ENCODE measurements at places on chromosomes 2 and 18. TPM values are rescaled to one million over a fixed set of nuclear protein-coding genes. Genes with fewer than 3 reads are reported as not detected.

The MAT2A gene
- 196 TPM for total RNA-seq

The SERPINB3 gene
- not detected for total RNA-seq

The STARD6 gene
- not detected for total RNA-seq

The ZBTB7C gene
- 0.95 TPM for total RNA-seq

DNA sequence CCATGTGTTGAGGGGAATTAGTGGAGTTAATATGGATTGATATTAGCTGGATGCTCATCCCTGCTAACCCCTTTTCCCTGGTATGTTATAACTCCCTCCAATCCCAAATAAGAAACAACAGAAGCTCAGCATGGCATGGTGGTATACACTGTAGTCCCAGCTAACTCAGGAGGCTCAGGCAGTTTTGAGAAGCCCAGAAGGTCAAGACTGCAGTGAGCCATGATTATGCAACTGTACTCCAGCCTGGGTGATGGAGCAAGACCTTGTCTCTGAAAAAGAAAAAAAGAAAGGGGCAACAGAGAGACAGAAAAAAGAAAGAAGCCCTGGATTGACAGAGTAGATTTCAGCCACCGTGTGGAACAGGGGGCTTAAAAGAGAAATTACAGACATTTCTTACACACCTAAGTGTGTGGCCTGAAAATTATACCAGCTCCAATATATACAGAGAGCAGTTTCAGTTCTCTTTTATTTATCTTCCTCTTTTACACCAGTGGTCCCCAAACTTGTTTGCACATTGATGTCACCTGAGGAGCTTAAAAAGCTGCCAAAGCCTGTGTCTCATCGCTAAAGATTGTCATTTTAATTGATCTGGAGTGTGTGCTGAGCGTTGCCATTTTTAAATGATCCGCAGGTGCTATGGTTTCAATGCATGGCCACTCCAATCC lies 203.6 kb downstream of the UBE2E3 start:
- no peak overlapping the region for H3K4me3 ChIP-seq
- peaks cover 35% of the 10 kb centered on the region for H3K36me3 ChIP-seq
- DNase-seq = no peak
- no peak overlapping the region for H3K27ac ChIP-seq
- peaks cover 41% of the 10 kb centered on the region for H3K4me1 ChIP-seq
- H3K27me3 ChIP-seq = no peaks in the 10 kb centered on the region

GRCh38 chr2:21155365-21156136 lies 31.8 kb downstream of the TDRD15 start:
- H3K36me3 ChIP-seq = no peaks in the 10 kb centered on the region
- H3K4me1 ChIP-seq = no peaks in the 10 kb centered on the region
- no peak for DNase-seq

GRCh38 chr2:183495079-183495478 lies 370.8 kb downstream of the NUP35 start:
- DNase-seq = no peak
- no peak overlapping the region for H3K27ac ChIP-seq
- H3K4me1 ChIP-seq = no peaks in the 10 kb centered on the region

- no peaks in the 10 kb centered on the region for H3K36me3 ChIP-seq
- no peak overlapping the region for H3K27ac ChIP-seq
- no peak overlapping the region for H3K4me3 ChIP-seq
- no peak for DNase-seq
- peaks cover 30% of the 10 kb centered on the region for H3K27me3 ChIP-seq
These were observed 2.8 kb upstream of the KLHL14 start for GRCh38 chr18:32775628-32776027.

DNA sequence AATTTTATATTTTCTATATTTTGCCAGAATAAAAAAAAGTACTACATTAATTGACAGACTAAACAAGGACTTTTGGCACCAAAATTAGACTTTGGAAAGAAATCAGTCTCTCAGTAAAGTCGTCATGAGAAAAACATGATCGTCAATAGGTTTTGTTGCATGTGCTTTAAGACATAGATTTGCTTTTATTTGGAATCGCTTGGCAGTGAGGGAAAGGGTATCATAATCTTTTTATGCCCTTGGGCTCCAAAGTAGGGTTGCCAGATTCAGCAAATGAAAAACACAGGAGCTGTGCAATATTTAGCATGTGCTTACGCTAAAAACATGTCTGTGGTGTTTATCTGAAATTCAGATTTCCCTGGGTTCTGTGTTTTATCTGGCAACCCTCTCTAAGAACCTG lies 177.6 kb downstream of the LAMA1 start:
- no peak for DNase-seq
- no peaks in the 10 kb centered on the region for H3K4me1 ChIP-seq
- H3K36me3 ChIP-seq = no peaks in the 10 kb centered on the region

- no peak for DNase-seq
- H3K4me3 ChIP-seq = no peak overlapping the region
- peaks cover 32% of the 10 kb centered on the region for H3K4me1 ChIP-seq
- no peak overlapping the region for H3K27ac ChIP-seq
- H3K36me3 ChIP-seq = peaks cover 31% of the 10 kb centered on the region
These were observed 62.8 kb downstream of the HDAC4 start for GRCh38 chr2:239337877-239338484.

DNA sequence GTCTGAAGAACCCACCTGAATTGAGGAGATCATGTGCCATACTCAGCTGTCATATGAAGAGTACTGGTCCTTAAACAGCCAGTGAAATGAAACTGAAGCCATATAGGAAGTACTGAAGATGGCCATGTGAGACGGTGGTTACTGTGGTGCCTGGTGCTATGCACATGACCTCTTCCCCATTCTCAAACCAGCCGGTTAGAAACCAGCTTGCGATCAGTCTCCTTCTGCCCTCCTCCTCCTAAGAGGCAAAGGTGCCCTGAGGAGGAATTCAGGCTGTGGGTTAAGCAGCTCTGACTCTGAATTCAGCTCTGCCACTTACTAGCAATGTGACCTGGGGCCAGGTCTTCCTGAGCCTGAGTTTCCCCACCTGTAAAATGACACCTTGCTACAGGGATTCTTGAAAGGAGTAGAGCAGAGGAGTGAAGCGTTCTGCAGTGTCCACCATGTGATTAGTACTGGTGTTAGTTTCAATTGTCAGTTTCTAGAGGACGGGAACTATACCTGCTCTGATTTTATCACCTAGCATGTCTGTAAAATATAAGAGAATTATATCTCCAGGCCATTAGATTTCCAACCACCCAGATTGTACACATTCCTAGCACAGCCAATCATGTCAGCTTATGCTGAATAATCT lies 5.1 kb downstream of the FECH start:
- no peaks in the 10 kb centered on the region for H3K27me3 ChIP-seq
- H3K4me3 ChIP-seq = no peak overlapping the region
- H3K27ac ChIP-seq = no peak overlapping the region
- peaks cover 32% of the 10 kb centered on the region for H3K4me1 ChIP-seq

GRCh38 chr2:158103411-158104012 lies 1.8 kb downstream of the UPP2 start:
- no peaks in the 10 kb centered on the region for H3K36me3 ChIP-seq
- H3K27ac ChIP-seq = no peak overlapping the region
- no peak for DNase-seq
- peaks cover 2% of the 10 kb centered on the region for H3K27me3 ChIP-seq
- no peak overlapping the region for H3K4me3 ChIP-seq

GRCh38 chr2:133390156-133390555 lies 178.1 kb downstream of the NCKAP5 start:
- H3K36me3 ChIP-seq = no peaks in the 10 kb centered on the region
- DNase-seq = no peak
- H3K27me3 ChIP-seq = no peaks in the 10 kb centered on the region
- H3K4me1 ChIP-seq = no peaks in the 10 kb centered on the region
- no peak overlapping the region for H3K27ac ChIP-seq

DNA sequence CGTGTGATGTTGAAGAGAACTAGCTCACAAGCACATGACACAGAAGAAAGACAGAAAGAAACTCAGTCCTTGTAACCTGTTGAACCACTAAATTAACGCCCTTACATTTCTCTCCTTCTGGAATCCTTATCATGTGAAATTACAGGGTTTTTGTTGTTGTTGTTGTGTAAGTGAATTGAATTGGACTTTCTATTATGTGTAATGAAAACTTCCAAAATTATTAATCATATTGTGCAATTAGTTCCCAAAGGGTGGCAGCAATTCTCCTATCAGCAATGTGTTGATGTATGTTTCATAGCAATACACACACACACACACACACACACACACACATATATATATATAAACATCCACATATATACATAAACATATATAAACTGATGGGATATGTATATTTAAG lies 402.2 kb upstream of the TCF4 start:
- DNase-seq = no peak
- H3K27me3 ChIP-seq = no peaks in the 10 kb centered on the region
- no peaks in the 10 kb centered on the region for H3K4me1 ChIP-seq
- no peak overlapping the region for H3K27ac ChIP-seq
- no peak overlapping the region for H3K4me3 ChIP-seq

DNA sequence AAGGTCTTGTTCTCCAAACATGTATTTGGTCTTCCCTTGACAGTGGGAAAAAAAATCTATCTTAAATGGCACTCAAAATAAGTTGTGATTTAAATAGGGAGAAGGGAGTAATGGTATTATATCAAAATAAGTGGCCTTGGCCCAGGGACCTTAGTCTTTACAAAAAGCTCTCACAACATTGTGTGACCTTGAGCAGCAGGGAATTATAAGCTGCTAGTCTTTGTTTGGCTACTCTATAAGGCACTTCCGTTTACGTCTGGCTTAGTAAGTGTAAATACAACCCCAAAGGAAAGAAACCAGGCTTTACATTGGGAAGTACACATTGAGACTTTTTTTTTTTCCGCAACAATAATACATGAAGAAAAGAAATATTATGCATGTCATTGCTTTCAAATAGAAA lies 734.0 kb upstream of the LINC00305 start:
- no peaks in the 10 kb centered on the region for H3K27me3 ChIP-seq
- H3K4me1 ChIP-seq = no peaks in the 10 kb centered on the region
- H3K4me3 ChIP-seq = no peak overlapping the region

DNA sequence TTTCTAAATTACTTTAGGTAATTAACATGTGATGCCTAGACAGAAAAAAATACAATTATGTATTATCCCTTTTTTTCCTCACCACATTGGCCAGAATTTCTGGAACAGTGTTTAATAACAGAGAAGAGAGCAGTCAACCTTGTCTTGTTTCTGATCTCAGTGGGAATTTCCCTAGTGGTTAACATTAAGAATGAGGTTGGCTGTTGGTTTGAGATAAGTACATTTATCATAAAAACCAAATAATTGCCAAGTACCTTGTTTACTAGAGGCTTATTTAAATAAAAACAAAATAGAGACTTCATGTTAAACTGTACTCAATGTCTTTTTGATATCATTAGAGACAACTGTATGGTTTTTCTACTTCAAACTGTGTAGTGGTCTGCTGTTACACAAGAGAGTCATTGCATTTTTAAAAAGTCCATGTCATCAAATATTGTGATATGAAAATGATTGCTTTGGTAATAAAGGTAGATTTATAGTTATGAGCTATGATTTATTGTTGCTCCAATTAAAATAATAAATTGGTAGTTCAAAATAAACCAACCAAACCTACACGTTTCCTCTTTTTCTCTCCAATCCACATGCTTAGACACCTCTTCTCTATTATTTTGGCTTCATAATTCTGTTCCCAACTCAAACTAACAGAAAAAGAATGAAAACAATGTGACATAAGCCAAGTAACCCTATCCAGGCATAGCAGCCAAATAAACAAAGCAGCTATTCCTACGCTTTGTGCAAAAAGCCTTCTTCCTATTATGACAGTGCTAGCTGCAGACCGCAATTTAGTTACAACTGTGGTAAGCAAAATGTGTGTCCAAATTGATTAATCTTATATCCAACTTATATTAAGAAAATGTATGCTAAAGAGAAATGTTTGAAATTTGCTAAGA lies 20.9 kb upstream of the TANK start:
- H3K27ac ChIP-seq = peak overlapping the region; percentile 80
- no peaks in the 10 kb centered on the region for H3K27me3 ChIP-seq
- no peak for DNase-seq

DNA sequence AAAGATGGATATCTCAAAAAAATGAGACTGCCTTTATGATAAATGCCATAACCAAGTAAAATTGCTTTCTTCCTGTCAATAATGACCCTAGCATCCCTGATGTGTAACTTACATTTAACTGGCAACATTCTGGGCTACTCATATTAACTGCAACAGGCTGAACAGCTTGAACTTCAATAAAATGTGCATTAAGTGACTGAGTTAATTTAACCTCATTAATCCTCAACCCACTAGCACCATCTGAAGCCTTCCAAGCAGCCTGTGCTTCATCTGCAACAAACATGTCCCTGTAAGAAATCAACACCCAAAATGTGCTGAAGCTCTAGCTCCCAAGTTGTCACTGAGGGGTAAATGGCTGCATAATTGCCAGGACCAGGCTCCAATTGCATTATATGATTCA lies 296.2 kb upstream of the ZC3H15 start:
- H3K4me3 ChIP-seq = no peak overlapping the region
- DNase-seq = no peak
- no peak overlapping the region for H3K27ac ChIP-seq
- no peaks in the 10 kb centered on the region for H3K4me1 ChIP-seq

- H3K4me1 ChIP-seq = peaks cover 11% of the 10 kb centered on the region
- H3K36me3 ChIP-seq = peaks cover 2% of the 10 kb centered on the region
- no peak overlapping the region for H3K27ac ChIP-seq
- H3K27me3 ChIP-seq = peaks cover 4% of the 10 kb centered on the region
These were observed 17.6 kb upstream of the DNER start for GRCh38 chr2:229731916-229732315.

DNA sequence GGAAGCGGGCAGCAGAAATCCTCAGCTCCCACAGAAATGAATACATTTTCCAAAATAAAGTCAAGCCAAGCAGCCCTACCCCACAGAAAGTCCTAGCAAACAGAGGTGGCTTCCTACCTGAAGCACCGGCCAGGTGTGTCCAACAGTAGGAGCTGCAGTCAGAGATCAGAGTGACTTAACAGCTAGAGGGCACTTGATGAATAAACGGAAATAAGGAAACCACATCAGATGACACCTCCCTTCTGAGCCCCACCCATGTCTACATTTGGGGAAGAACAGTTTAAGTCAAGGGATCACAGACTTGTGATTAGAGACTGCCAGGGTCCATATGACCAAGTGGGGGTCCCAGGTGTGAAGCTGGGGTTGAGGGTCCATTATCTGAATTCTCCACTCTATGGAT lies at the start of gene CXCR1:
CXCR1 (minus strand) TSS at position 172 of the 400 bp plus-strand sequence. CDS start 1,751 bp downstream, outside the sequence.
- H3K36me3 ChIP-seq = peaks cover 4% of the 10 kb centered on the region
- H3K4me1 ChIP-seq = peaks cover 36% of the 10 kb centered on the region
- H3K4me3 ChIP-seq = peak within 1 kb of the TSS; percentile 52
- peaks cover 38% of the 10 kb centered on the region for H3K27me3 ChIP-seq
- DNase-seq = peak; percentile 50
- peak within 1 kb of the TSS; percentile 65 for H3K27ac ChIP-seq

GRCh38 chr2:84939426-84940087 lies 31.4 kb upstream of the KCMF1 start:
- peak overlapping the region; percentile 98 for H3K27ac ChIP-seq
- no peaks in the 10 kb centered on the region for H3K27me3 ChIP-seq
- peak overlapping the region; percentile 72 for H3K4me3 ChIP-seq
- H3K4me1 ChIP-seq = peaks cover 53% of the 10 kb centered on the region
- DNase-seq = peak; percentile 87

- no peaks in the 10 kb centered on the region for H3K36me3 ChIP-seq
- peaks cover 6% of the 10 kb centered on the region for H3K27me3 ChIP-seq
- H3K4me1 ChIP-seq = no peaks in the 10 kb centered on the region
These were observed 67.9 kb downstream of the MYL12B start for GRCh38 chr18:3329872-3330271.

- peaks cover 9% of the 10 kb centered on the region for H3K27me3 ChIP-seq
- no peaks in the 10 kb centered on the region for H3K36me3 ChIP-seq
- H3K4me3 ChIP-seq = no peak overlapping the region
- H3K4me1 ChIP-seq = no peaks in the 10 kb centered on the region
- no peak overlapping the region for H3K27ac ChIP-seq
These were observed 16.5 kb upstream of the ME2 start for GRCh38 chr18:50862401-50862800.

- H3K27me3 ChIP-seq = no peaks in the 10 kb centered on the region
- H3K4me3 ChIP-seq = no peak overlapping the region
- no peak overlapping the region for H3K27ac ChIP-seq
- no peak for DNase-seq
These were observed 280.4 kb downstream of the TDRD15 start for GRCh38 chr2:21404137-21404536.

All from activated CD4-positive, alpha-beta memory T cell treated with anti-CD3 and anti-CD28 coated beads, Interleukin-2, amount 10 ng/mL, durations not matched to agents 7 days and 5 days (primary cell).